ENCODE measurements at places on chromosomes 2 and 18. TPM values are rescaled to one million over a fixed set of nuclear protein-coding genes. Genes with fewer than 3 reads are reported as not detected.

DNA sequence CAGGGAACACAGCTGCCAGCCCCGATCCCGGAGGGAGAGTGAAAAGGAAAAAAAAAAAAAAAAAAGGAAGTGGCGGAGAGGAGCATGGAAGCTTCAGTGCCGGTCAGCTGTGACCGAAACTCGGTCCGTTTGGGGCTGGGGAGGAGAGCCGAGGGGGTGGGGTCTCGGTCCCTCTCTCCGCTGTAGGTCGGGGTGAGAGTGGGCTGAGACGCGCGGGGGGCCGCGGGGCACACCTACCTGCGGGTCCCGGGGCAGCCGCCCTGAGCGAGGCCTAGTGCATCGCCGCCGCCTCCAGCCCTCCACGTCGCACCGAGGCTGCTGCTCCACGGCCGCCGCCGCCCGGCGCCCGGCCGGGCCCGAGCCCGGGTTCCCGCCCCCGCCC is 536 bp downstream of the VPS54 start:
- H3K27me3 ChIP-seq = no peaks in the 10 kb centered on the region
- H3K36me3 ChIP-seq = no peaks in the 10 kb centered on the region
- peak overlapping the region; percentile 97 for H3K27ac ChIP-seq
- H3K4me3 ChIP-seq = peak overlapping the region; percentile 63
- peak; percentile 59 for DNase-seq

- no peak overlapping the region for H3K4me3 ChIP-seq
- peaks cover 4% of the 10 kb centered on the region for H3K4me1 ChIP-seq
- no peaks in the 10 kb centered on the region for H3K36me3 ChIP-seq
- DNase-seq = no peak
These were observed 36.2 kb downstream of the EFEMP1 start for GRCh38 chr2:55887351-55887750.

GRCh38 chr2:9797681-9798556 is 45.4 kb upstream of the TAF1B start:
- H3K4me3 ChIP-seq = no peak overlapping the region
- no peak overlapping the region for H3K27ac ChIP-seq
- no peaks in the 10 kb centered on the region for H3K27me3 ChIP-seq

SERPINB13 gene
- total RNA-seq = not detected

- H3K27me3 ChIP-seq = no peaks in the 10 kb centered on the region
- no peak overlapping the region for H3K27ac ChIP-seq
- peaks cover 7% of the 10 kb centered on the region for H3K4me1 ChIP-seq
- no peak for DNase-seq
- no peaks in the 10 kb centered on the region for H3K36me3 ChIP-seq
These were observed 44.3 kb downstream of the MOGAT1 start for GRCh38 chr2:222715742-222716141.

- no peaks in the 10 kb centered on the region for H3K27me3 ChIP-seq
- H3K4me3 ChIP-seq = no peak overlapping the region
- H3K36me3 ChIP-seq = no peaks in the 10 kb centered on the region
- DNase-seq = no peak
These were observed 76.7 kb downstream of the RND3 start for GRCh38 chr2:150410809-150411208.

DNA sequence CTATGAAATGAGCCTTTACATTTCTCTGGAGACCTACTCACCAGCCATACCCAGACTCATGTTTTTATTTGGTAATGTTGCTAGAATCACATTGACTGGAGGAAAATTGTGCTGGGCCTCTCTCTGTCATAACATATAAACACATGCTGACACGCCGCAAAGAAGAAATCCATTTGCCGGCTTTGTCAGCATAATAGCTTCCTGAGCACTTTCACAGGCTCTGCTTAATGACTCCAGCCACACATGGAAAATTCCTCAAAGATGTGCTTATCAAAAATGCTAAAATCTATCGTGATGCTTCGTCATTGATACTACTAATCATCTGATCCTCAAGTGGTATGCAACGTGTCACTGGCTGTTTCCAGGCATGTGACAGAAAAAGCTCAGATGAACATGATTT is 63.1 kb downstream of the RND3 start:
- H3K4me3 ChIP-seq = no peak overlapping the region
- no peak for DNase-seq
- H3K27me3 ChIP-seq = no peaks in the 10 kb centered on the region
- H3K4me1 ChIP-seq = no peaks in the 10 kb centered on the region
- H3K27ac ChIP-seq = no peak overlapping the region
- no peaks in the 10 kb centered on the region for H3K36me3 ChIP-seq

- no peaks in the 10 kb centered on the region for H3K36me3 ChIP-seq
- peaks cover 6% of the 10 kb centered on the region for H3K27me3 ChIP-seq
- no peak for DNase-seq
These were observed 792.1 kb upstream of the RAB6C start for GRCh38 chr2:129187343-129187742.

PRSS56 gene
- total RNA-seq = not detected

DSC3 gene
- not detected for total RNA-seq

GRCh38 chr2:168119515-168120141 is 127.8 kb downstream of the STK39 start:
- H3K4me3 ChIP-seq = no peak overlapping the region
- no peaks in the 10 kb centered on the region for H3K4me1 ChIP-seq
- no peaks in the 10 kb centered on the region for H3K27me3 ChIP-seq
- H3K36me3 ChIP-seq = peaks cover 22% of the 10 kb centered on the region
- no peak for DNase-seq

CRYGC gene
- total RNA-seq = not detected
